ENCODE measurements at places on chromosomes 4 and X.

DNA sequence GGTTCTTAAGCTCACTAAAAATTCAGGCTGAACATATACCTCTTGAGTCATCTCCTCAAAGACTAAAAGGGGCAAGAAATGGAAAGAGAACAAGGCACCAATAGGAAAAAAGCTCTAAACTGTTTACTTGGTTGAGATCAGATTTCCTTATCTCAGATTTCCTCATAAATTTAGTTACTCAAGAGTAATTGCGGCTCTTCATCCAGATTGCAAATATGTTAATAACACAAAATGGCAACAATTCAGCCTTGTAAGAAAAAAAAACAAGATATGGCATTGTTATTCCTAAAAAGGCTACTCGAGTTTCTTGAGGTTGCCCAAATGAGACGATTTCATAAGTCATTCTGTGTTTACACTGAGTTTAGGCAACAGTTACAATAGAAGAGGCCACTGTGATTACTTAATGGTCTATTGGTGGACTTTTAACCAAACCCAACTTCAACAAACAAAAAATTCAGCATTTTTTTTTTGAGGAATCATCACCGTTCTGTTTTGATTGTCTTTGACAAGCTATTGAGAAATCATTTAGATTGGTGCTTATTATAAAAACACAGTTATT lies 97.9 kb upstream of the PDHA1 start:
- DNase-seq = no peak

GRCh38 chr4:56979421-56980072 lies 851 bp downstream of the POLR2B start:
- DNase-seq = no peak

GRCh38 chr4:17385403-17385802 lies 126.5 kb downstream of the QDPR start:
- DNase-seq = no peak

DNA sequence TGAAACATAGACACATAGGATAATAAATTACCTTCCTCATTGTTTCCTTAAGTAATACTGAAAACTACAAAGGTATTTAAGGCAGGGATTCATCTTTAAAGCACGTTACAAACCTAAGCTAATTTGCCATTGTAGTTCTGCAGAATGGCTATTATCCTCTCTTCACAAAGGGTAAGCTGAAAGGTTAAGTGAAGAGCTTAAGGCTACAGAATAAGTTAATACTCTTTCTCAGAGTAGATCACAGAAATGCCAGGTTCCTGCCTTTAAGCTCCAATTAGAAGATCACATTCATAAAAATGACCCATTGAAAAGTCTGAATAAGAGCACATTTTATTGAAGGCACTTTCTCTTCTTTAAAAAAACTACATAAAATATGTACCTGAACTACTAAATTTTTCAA lies 42.1 kb upstream of the PRDM5 start:
- DNase-seq = no peak

GRCh38 chr4:94536649-94537469 lies 85.1 kb downstream of the PDLIM5 start:
- no peak for DNase-seq

DNA sequence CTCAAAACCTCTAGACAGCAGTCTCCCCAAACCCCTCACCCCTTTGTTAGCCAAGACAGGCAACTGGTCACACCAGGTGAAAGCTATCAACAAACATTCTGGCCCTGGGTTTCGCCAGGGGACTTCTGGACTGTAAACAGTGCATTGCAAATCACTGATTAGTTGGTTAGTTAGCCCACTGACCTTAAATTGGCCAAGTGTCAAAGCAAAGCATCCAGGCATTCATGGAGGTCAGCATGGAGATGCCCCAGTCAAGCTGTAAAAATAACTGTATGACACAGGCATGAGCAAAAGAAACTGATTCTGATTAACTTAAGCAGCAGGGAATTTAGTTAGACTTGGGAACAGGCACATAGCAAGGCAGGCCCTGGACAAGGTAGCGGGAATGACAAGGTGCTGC lies 156.0 kb upstream of the TTC29 start:
- no peak for DNase-seq

- no peak for DNase-seq
Observed at GRCh38 chrX:66221856-66222255, 57.8 kb downstream of the HEPH start.

DNA sequence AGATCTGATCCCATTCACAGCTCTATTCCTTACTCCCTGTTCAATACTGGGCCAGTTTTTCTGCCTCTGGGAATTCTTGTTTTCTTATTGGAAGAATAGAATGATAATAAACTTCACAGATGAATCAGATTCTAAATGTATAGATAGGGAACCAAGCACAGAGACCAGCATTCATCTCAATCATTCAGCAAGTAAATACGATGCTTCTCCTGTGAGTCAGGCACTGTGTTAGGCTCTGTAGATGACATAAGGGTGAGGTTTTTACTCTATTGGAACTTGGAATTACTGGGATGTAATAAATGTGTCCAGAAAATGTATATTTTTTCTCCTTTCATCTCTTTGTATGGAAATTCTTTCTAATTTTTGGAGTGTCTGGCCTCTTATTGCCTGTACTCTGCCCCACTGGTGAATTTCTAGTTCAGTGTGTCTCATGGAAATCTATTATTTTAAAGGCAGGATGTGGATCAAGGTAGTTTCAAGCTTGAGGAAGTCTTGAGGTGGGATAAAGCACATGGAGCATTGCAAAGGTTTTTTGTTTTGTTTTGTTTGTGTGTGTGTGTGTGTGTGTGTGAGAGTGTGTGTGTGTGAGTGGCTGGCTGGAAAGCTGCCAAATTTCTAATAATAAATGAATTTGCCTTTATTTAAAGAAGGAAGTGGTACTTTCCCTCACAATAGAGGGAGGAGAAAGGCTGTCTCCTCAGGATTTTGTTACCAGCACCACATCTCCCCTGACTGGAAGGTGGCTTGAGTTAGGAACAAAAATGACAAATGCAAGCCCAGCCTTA lies 117.9 kb upstream of the HS3ST1 start:
- DNase-seq = no peak

DNA sequence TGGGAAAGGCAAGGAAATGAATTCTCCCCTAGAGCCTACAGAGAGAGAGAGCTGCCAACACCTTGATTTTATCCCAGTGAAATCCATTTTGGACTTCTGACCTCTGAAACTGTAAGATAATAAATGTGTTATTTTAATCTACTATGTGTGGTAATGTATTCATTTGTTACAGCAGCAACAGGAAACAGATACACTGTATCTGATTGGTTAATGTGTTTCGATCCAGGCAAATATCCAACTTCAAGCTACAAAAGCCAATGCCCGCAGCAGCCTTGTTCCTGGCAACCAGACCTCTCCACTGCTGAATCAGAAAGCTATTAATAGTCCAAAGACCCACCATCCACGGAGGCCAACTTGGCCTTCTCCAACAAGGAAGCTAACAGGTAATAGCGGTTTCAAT lies 318.1 kb downstream of the PTTG2 start:
- no peak for DNase-seq

- DNase-seq = no peak
Observed at GRCh38 chr4:104493081-104493831, 1.4 kb downstream of the CXXC4 start.

DNA sequence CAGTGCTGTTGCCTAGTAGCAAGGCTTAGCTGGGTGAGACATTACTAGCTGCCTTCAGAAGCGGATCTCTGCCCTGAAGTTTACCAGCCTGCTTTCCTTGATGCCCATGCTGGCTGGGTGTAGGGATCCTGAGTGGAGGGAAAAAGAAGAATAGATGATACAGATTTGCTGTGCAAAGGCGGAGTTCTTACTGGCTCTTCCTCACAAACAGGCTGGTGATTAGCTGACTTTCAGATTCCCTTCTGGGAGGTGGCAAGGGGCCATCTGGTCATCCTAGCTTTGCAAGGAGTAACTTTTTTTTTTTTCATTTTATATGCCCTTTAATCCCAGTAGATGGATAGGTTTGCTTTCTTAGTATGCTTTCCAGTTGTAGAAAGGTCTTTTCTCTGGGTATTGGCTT lies 44.8 kb downstream of the SMARCA5 start:
- DNase-seq = peak; percentile 2

DNA sequence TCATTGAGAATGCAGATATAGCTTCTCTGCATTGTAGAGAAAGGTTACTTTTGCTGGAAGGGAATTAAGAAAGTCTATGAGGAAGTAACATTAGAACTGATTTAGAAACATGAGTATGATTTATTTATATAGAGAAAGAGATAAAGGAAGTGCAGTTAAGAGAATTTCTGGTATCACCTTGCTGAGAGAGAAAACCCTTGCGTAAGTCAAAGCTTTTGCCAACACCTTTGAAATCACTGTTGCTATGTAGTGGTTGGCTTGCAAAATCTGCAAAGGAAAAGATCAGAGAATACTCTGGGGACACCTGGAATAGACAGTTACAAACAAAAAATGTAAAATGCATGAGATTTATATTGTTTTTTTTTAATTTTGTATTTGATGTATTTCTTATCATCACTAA lies 137.3 kb upstream of the RXFP1 start:
- no peak for DNase-seq

DNA sequence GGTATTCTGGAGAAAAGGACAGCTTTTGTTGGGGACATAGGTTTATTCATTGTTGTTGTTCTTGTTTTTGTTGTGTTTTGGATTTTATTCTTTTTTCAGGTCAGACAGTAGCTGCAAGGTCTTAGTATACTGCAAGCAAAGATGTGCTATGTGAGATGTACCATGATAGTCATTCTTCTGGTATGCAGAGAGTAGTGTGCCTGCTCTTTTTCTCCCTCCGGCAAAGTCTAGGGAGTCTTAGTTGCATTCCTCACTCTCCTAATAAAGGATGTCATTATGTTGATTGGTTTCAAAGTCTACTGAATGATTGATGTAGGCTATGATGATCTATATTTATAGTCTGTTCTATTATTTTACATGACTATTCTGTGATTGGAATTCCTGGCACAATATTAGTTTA lies 119.9 kb upstream of the POF1B start:
- DNase-seq = no peak

GRCh38 chr4:72302981-72303704 lies 265.9 kb downstream of the ADAMTS3 start:
- peak; percentile 29 for DNase-seq

GRCh38 chrX:16892504-16893362 lies 22.6 kb upstream of the RBBP7 start:
- peak; percentile 72 for DNase-seq

GRCh38 chr4:142777045-142777743 lies 68.9 kb downstream of the INPP4B start:
- DNase-seq = no peak

DNA sequence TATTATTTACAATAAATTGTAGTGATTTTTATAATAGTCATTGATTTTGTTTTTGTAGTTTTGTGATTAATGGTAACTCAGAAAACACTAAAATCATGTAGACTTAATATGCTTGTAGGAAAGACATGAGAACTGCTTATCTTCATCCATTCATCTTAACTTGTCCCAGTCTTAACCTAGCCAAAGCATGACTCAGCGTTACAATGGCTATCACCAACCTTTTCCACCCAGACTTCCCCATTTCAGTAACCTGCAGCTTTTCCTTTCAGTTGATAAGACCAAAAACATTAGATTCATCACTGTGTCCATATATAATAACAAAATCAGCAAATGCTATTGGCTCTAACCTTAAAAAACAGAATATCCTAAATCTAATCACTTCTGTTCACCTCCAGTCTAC lies 106.2 kb upstream of the KLF8 start:
- no peak for DNase-seq

DNA sequence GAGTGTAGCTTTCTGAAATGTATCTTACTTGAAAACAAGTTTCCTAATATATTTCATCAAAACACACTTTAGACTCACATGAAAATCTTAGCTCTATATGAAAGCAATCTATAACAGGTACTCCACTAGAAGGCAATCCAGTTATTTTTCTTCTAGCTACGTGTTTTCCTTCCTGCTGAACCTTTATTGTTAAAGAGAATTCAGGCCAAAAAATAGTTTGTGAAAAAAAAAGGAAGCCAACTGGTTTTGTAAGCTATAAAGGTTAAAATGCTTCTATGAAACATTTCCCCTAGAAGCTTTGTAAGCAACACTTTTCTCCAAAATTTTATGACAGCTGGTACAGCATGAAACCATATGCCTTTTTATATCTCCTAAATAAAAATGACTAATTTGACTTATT lies 304.7 kb upstream of the DIAPH2 start:
- no peak for DNase-seq

GRCh38 chr4:86033171-86033570 lies 326.7 kb downstream of the MAPK10 start:
- peak; percentile 32 for DNase-seq

- no peak for DNase-seq
Observed at GRCh38 chr4:13399257-13399656, 84.9 kb downstream of the RAB28 start.

GRCh38 chr4:143555676-143556075 lies 42.2 kb downstream of the SMARCA5 start:
- DNase-seq = no peak

DNA sequence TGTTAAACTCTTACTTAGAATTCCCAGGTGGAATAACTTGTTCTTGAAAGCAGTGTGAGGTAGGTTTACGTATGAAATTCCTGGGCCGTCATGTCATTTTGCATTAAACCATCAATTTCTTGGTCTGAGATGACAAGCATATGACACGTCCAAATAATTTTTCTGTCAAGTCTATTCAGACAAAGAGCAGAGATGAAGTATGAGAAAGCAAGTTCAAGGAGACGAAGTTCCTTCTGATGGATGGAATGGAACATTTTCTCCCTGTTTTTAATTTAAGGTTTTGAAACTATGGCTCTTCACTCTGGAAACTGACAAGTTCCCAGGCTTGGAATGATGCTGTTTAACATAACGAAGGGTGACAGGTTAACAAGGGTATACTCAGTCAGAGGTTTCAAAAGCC lies 252.8 kb upstream of the SFRP2 start:
- DNase-seq = no peak

GRCh38 chr4:188263321-188263720 lies 124.1 kb downstream of the TRIML1 start:
- DNase-seq = no peak

DNA sequence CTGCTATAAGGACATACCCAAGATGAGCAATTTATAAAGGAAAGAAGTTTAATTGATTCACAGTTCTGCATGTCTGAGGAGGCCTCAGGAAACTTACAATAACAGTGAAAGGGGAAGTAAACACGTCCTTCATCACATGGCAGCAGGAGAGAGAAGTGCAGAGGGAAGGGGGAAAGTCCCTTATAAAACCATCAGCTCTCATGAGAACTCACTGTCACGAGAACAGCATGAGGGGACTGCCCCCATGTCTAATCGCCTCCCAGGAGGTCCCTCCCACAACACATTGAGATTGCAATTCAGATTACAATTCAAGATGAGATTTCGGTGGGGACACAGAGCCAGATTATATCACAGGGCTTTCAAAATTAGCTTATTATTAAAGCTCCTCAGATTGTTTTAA lies 209.5 kb upstream of the PPP3CA start:
- DNase-seq = no peak

- no peak for DNase-seq
Observed at GRCh38 chr4:15010038-15010585, 7.8 kb downstream of the CPEB2 start.

DNA sequence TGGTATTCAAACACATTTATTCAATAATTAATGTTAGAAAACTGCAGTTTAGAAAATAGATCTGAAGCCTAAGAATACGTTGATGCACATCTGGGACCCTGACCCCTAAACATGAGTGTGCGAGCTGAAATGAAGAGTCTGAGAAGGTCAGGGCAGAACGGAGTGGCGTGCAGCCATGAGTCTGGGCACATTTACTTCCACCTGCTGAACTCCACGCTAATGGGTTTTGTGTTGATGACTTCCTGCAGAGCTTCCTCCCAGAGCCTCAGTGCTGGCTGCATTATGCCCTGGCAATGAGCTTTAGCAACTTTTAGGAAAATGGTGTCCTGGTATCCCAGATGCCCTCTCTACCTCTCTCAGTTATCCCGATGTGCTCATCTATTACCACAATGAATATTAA lies 53.1 kb downstream of the FAM114A1 start:
- no peak for DNase-seq

- DNase-seq = no peak
Observed at GRCh38 chrX:106042296-106042695, 3.8 kb upstream of the SERPINA7 start.
